Stimulated activated CD4-positive, alpha-beta T cell treated with anti-CD3 and anti-CD28 coated beads, Interleukin-2, amount 100 ng/mL, for 48 hours (primary cell): ENCODE measurements at places on chromosomes 7 and 10.

DNA sequence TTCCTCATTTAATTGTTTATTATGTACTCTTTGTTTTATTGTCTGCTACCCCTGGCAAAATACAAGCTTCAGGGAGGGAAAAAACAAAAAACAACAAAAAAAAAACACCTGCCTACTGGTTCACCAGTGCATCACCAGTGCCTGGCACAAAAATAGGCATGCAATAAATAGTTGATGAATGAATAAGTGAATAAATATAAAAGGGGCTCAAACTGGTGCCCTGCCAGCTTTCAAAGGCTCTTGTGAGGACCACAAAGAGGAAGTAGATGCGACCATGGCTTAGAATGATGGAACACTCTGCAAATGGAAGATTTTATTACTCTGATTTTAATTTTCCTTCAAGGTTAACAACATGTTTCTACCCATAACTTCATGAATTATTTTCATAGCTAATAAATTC, 213.0 kb upstream of the INHBA start:
- no peak for DNase-seq

- no peak for DNase-seq
Observed at GRCh38 chr10:113443141-113443925, 109.5 kb upstream of the HABP2 start.

- no peak for DNase-seq
Observed at GRCh38 chr7:117672453-117672852, 192.6 kb downstream of the CFTR start.

- DNase-seq, result no peak
Observed at GRCh38 chr7:23863209-23863787, 153.3 kb downstream of the STK31 start.

- DNase-seq, result no peak
Observed at GRCh38 chr7:98191668-98192431, 19.4 kb upstream of the BHLHA15 start.

DNA sequence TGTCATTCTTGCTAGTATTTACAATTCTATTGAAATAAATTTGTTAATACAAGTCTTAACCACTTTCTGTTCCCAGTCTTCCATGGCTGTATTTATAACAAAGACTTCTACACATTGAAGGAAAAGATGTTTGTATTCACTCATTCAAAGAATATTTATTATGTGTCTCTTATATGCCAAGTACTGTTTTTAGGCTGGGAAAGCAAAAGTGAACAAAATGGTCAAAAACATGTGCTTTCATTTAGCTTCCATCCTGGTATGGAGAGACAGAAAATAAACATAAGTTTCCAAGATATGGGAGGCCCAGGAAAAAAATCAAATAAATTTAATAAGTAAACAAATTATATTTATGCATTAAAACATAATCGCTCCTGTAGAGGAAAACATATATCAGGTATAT, 22.9 kb downstream of the CPED1 start:
- no peak for DNase-seq

DNA sequence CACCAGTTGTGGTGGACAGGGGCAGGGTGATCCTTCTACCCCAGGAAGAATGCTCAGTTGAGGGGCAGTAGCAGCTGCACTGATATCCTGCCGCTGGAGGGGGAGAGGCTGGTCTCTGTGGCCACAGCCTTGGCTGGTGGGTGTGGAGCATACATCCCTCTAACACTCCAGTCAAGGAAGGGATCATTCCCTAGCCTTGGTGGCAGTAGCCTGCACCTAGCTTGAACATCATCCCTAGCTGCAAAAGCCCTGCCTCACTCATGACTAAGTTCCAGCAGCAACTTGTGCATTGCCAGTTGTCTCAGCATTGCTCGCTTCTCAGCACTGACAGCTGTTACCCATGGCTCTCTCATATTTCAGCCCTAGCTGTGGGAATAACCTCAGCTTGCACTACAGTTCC, 688.9 kb upstream of the POT1 start:
- DNase-seq, result no peak

- DNase-seq, result no peak
Observed at GRCh38 chr7:135286876-135287275, 53.2 kb downstream of the STRA8 start.

- no peak for DNase-seq
Observed at GRCh38 chr10:8873310-8873709, 818.8 kb downstream of the GATA3 start.

GRCh38 chr10:129967579-129968019, 3.5 kb upstream of the EBF3 start:
- no peak for DNase-seq

GRCh38 chr10:95423164-95424005, 132.6 kb upstream of the PDLIM1 start:
- DNase-seq, result no peak

GRCh38 chr7:68417002-68417401, 1181.3 kb upstream of the AUTS2 start:
- no peak for DNase-seq

DNA sequence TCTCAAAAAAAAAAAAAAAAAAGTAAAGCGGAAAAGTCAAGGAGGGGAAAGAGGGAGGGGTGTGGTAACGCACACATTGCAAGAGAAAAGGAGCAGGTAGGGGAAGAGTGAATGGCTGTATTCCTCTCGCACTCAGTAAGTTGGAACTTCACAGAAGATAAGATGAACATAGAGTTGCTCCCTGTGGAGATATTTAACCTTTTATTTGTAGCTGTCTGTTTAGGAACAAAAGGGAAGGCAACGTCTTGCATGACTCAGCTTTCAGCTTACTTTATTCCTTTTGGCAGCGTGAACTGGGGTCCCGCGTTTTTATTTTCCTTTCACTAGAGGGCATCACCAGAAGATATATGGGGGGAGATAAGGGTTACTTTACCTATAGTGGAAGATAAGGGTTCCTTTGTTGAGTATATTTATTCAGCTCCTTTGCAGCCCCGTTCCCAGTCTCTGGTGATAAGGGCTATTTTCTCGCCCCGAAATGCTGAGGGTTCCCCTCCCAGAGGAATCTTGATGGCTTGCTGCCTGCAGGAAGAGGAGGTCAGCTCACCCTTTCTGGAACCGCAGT, 78.5 kb downstream of the APBB1IP start:
- DNase-seq, result no peak

- DNase-seq, result no peak
Observed at GRCh38 chr7:112405286-112405685, 45.0 kb upstream of the IFRD1 start.

DNA sequence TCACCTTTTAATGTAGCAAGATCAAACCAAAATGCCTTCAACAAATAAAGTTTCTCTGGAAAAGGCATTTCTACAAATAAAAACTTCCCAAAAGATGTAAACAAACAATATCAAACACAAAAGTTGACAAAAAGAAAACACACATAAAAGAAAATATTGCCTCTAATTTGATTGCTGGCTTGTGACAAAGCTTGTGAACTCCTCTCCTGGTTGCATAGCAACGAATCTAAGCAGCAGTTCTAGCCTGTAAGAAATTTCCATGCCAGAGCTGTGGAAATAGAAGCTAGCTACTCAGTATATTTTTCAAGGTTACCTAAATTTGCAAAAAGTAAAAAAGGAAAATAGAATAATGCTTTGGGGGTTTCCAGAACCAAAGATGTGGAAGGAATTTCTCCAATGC, 173.9 kb upstream of the CDK1 start:
- DNase-seq, result no peak

DNA sequence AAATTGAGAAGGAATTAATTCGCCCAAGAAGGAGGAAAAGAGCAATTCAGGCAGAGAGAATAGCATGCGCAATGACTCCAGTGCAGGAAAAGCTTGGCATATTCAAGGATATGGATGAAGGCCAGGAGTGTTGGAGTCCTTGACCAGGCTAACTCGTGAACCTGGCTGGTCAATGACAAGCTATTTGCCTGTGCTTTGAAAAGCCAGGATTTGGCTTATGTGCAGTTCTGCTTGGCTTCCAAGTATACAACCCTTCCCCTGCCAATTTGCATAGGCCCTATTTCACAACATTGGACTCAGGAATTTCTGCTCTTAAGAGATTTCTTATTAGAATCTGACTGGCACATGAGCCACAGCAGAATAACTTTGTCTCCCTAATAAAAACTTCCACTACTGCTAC, 72.3 kb upstream of the SP8 start:
- no peak for DNase-seq

DNA sequence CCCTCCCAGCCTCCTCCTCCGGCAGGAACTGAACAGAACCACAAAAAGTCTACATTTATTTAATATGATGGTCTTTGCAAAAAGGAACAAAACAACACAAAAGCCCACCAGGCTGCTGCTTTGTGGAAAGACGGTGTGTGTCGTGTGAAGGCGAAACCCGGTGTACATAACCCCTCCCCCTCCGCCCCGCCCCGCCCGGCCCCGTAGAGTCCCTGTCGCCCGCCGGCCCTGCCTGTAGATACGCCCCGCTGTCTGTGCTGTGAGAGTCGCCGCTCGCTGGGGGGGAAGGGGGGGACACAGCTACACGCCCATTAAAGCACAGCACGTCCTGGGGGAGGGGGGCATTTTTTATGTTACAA, 83.3 kb downstream of the PAX2 start:
- DNase-seq, result no peak

DNA sequence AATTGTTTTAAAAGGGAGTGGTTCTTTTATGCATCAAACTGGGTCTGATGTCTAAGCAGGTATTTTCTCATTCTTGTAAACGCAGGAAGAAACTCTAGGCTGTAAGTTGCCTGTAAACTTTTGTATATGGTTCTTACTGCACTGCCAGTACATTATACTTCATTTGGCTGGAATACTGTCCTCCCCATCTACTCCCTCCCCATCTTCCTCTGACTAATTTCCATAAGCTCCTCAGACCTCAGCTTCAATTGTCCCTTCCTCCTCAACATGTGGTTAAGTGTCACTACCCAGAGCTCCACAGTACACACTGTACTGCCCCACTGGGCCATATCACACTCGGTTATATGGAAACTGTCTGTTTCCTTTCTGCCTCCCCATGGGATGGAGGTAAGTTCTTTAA, 161.4 kb upstream of the MDFIC start:
- no peak for DNase-seq

DNA sequence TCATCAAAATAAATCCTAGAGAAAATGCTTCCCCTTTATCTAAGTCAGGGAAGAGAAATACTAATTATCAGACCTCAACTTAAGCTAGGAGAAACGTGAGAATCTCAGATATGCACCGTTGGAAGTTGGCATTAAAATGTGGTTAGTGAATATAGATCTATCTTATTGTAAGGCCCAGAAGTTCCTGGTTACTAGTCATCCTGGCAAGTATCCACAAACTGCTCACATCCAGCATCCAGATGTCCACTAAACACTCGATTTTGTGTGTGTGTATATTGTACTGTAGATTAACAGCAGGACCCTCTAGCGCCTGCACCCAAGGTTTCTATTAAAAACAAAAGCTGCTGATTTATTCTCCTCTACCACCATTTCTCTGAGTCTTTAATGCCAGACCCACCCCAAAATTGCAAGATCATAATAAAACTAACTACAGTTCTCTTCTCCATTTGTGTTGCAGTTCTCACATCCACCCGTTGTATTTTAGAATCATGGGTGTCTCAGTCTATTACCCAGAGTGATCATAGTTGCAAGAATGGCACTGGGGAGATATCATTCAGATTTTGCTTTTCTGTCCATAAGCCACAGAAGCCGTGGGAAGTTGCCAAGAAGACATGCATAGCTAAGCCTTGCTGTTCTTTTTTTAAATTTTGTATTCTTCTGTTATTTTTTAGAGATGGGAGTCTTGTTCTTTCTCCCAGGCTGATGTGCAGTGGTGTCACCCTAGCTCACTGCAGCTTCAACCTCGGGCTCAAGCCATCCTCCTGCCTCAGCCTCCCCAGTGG, 165.4 kb downstream of the KIAA1217 start:
- DNase-seq, result no peak

DNA sequence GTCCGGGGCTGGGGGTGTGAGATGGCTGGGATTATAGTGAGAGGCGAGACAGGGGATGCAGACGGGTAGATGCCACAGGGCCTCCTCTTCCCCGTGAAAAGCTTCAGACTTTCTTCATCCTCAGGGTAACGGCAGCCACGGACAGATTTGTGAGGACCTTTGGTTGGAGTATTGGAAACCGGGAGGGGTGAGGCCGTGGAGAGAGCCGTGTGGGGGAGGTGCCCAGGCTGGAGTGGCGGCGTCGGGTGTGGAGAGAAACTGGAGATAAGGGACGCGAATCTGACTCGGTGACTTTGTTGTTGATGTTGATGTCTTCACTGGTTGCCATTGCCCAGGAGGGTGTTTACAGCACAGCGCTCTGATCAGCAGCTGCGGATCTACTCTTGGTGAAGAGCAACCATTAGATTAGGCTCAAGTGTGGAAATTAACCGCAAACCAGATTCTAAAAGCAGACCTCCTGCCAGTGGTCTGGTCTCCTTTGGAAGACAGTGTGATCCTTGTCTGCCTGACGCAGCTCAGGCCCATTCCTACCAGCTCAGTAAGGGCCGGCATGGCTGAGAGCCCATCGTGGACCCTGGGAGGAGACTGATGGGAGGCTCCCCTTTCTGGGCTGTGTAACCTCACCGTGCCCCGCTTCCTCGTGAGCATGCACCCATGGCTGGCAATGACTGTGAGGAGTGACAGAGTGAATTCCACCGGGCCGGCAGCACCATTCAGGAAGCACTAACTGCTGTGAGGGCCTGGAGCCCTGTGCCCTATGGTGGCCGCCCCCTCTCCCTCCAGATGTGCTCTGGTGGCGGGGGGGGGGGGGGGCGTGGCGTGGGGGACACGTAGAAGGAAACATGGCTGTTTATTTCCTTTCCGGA, 90.3 kb downstream of the INPP5A start:
- no peak for DNase-seq

DNA sequence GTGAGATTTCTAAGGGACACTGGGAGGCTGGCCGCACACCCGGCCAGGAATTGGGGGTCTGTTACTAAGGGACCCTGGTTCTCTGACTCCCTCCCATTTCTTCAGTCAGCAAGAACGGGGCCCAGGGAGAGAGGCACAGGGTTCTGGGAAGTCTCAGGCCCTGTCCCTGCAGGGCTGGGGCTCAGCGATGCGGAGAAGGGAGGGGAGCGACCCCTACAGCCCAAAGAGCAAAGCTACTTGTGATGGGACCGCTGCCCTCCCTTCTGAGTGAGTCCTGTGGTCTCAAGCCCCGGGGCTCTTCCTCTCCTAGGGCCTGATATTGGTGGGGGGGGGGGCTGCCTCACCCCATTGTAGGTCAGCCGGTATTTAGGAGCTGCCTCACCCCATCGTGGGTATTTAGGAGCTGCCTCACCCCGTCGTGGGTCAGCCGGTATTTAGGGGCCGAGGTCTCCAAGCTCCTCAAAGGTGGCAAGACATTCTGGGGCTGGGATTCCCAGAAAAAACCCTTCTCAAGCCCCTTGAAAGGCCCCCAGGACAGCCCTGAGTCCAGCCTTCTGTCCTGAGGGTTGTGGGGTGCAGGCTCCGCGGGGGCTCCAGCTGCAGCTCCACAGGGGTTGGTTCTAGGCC, 16.9 kb upstream of the NKX6-2 start:
- DNase-seq, result no peak

DNA sequence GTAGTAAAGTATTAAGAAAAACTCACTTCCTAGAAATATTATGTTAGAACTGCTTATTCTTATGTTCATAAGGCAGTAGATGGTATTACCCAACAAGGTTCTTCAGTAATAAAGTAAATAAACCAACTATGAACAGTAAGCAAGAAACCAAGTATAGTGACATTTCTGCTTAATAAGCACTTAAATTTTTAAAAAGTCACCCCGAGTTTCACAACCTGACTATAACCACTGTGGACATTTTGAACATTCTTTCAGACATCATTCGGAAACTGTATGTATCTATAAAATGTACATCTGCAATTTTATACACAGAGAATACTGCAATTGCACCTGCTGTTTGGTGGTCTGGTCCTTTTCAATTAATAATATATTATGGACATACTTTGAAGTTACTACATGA, 1073.6 kb downstream of the XPNPEP1 start:
- no peak for DNase-seq

- DNase-seq, result no peak
Observed at GRCh38 chr10:109701633-109702215, 221.6 kb downstream of the XPNPEP1 start.
